T-helper 17 cell (primary cell): ENCODE measurements at places on chromosomes 3 and 15. TPM values are rescaled to one million over a fixed set of nuclear protein-coding genes. Genes with fewer than 3 reads are reported as not detected.

ANAPC13 gene
- total RNA-seq, result 23.0 TPM

AGBL1 gene
- total RNA-seq, result not detected

PLA2G4F gene
- not detected for total RNA-seq

GASK1A gene
- total RNA-seq, result not detected

ALS2CL gene
- total RNA-seq, result 38.4 TPM

MAP2K5 gene
- 30.4 TPM for total RNA-seq

GOLGA8T gene
- total RNA-seq, result 0.26 TPM

TYRO3 gene
- 0.89 TPM for total RNA-seq

EFCC1 gene
- not detected for total RNA-seq

MGLL gene
- total RNA-seq, result 28.7 TPM

MYEF2 gene
- 24.6 TPM for total RNA-seq

CCDC191 gene
- total RNA-seq, result 6.4 TPM

SERINC4 gene
- total RNA-seq, result not detected

KCNMB3 gene
- total RNA-seq, result 0.57 TPM

ROPN1 gene
- not detected for total RNA-seq

ZMAT3 gene
- total RNA-seq, result 19.0 TPM

VPS13C gene
- total RNA-seq, result 116 TPM

ZNF385D gene
- not detected for total RNA-seq

LRTM1 gene
- not detected for total RNA-seq

COL7A1 gene
- total RNA-seq, result 0.94 TPM

C2CD4A gene
- 0.65 TPM for total RNA-seq

SEMA7A gene
- 3.6 TPM for total RNA-seq

TEX55 gene
- total RNA-seq, result not detected

NDN gene
- not detected for total RNA-seq

LMAN1L gene
- 0.91 TPM for total RNA-seq

RPP25 gene
- 0.99 TPM for total RNA-seq

MUC20 gene
- 6.4 TPM for total RNA-seq

MEGF11 gene
- total RNA-seq, result not detected

AADACL2 gene
- not detected for total RNA-seq

CTXN2 gene
- total RNA-seq, result not detected

CHRD gene
- not detected for total RNA-seq

LCTL gene
- not detected for total RNA-seq

ZPLD1 gene
- total RNA-seq, result not detected

ZBTB47 gene
- 0.89 TPM for total RNA-seq

CHRM5 gene
- not detected for total RNA-seq

IL17RD gene
- not detected for total RNA-seq

HCN4 gene
- total RNA-seq, result not detected

TLR9 gene
- total RNA-seq, result 0.42 TPM

NCK1 gene
- total RNA-seq, result 59.0 TPM

MUSTN1 gene
- total RNA-seq, result 12.3 TPM

CLN6 gene
- 14.3 TPM for total RNA-seq

RAB8B gene
- 78.1 TPM for total RNA-seq

HGD gene
- 19.1 TPM for total RNA-seq

SLC9A9 gene
- 31.8 TPM for total RNA-seq

CADPS gene
- not detected for total RNA-seq

SNX22 gene
- total RNA-seq, result 0.42 TPM

FANCD2OS gene
- not detected for total RNA-seq

TARS3 gene
- 13.4 TPM for total RNA-seq

SERPINI1 gene
- 2.8 TPM for total RNA-seq

SYNPR gene
- not detected for total RNA-seq
